ENCODE measurements at places on chromosomes 4 and X. TPM values are rescaled to one million over a fixed set of nuclear protein-coding genes. Genes with fewer than 3 reads are reported as not detected.
A peak's percentile ranks its signal among the peaks of the same experiment; 100 is the strongest.

KCTD8 gene
- total RNA-seq, result not detected

AMTN gene
- total RNA-seq, result not detected

FRG2 gene
- total RNA-seq, result not detected

AREG gene
- total RNA-seq, result 0.95 TPM

ARHGAP4 gene
- total RNA-seq, result 155 TPM

ITM2A gene
- total RNA-seq, result 51.6 TPM

CNKSR2 gene
- 2.4 TPM for total RNA-seq

ERVMER34-1 gene
- total RNA-seq, result not detected

AADAT gene
- total RNA-seq, result not detected

DNA sequence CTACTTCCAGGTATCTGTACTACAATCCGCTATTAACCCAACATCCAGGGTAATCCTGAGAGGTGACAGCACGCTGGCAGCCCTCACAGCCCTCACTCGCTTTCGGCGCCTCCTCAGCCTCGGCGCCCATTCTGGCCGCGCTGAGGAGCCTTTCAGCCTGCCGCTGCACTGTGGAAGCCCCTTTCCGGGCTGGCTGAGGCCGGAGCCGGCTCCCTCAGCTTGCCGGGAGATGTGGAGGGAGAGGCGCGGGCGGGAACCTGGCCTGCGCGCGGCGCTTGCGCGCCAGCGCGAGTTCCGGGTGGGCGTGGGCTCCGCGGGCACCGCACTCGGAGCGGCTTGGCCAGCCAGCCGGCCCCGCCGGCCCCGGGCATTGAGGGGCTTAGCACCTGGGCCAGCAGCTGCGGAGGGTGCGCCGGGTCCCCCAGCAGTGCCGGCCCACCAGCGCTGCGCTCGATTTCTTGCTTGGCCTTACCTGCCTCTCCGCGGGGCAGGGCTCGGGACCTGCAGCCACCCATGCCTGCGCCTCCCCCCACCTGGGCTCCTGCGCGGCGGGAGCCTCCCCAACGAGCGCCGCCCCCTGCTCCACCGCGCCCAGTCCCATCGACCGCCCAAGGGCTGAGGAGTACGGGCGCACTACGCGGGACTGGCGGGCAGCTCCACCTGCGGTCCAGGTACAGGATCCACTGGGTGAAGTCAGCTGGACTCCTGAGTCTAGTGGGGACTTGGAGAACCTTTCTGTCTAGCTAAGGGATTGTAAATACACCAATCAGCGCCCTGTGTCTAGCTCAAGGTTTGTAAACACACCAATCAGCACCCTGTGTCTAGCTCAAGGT, 87.3 kb downstream of the PRSS12 start:
- H3K4me1 ChIP-seq, result no peaks in the 10 kb centered on the region
- no peaks in the 10 kb centered on the region for H3K36me3 ChIP-seq
- peaks cover 20% of the 10 kb centered on the region for H3K27me3 ChIP-seq
- H3K4me3 ChIP-seq, result no peak overlapping the region
- H3K27ac ChIP-seq, result no peak overlapping the region
- no peak for DNase-seq

DNA sequence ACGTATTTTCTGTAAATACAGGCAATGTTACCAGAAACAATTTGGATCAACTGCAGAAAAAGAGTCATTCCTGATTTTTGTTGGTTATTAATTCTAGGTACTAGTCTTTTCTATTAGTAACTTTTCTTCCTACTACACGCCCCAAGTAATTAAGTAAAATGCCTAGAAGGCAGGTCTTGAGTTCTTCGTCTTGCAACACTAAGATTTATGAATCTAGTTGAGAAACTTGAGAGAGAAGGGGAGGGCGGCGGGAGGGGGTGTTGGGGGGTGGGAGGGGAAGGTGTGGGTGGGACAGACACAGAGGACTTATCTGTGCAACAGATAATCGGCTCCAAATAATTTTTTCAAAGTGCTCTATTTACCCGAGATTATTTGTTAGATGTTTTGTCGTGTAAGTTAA, 3.0 kb downstream of the RAP2C start:
- H3K27me3 ChIP-seq, result peaks cover 1% of the 10 kb centered on the region
- peak overlapping the region; percentile 87 for H3K27ac ChIP-seq
- no peak for DNase-seq
- H3K36me3 ChIP-seq, result peaks cover 11% of the 10 kb centered on the region
- peak overlapping the region; percentile 94 for H3K4me3 ChIP-seq

DNA sequence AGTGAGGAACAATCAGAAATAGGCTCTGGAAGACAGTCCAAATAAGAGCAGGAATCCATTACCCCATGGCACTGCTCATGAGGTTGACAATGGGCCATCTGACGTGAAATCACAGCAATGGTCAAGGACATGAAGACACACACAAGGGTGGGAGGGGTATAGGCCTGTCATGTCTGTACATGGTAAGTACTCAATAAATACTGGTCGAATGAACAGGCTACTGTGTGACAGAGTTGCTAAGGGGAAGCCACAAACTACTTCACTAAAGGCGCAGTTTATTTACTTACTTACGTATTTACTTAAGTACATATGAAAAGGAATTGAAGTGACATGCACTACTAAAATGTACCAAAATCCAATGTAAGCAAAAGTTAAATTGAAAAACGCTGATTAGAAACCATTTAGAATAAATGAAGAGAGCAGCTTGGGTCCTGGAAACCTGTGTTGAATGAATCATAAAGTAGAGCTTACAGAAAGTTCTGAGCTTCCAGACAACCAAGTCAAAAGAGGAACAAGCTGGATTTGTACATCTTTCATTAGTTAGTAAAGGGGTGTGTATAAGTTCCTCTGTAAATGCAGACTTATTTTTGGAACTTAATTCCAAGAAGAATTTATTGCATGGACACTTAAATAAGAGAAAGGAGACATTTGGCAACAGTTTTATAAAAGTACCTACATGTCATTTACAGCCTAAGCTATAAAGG, 32.7 kb downstream of the ALPK1 start:
- no peak for DNase-seq
- no peak overlapping the region for H3K27ac ChIP-seq
- H3K27me3 ChIP-seq, result no peaks in the 10 kb centered on the region

DNA sequence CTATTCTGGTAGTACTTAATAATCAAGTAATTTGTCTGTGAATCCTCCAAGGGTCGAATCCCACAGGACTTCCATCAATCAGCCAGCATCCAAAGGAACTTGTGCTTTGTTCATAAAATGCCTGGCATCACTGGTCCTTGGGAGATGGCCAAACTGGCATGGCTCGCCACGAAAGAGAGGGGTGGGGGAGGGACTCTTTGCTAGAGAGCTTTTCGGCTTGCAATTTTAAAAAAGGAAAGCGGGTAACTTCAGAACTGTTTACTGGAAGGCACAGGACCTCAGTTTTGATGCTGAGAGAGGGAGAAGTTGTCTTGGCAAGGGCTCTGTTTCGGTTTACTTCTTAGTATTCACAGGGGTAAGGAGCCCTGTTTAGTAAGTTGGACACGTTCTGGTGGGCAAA, 79.4 kb upstream of the FHL1 start:
- no peak for DNase-seq
- H3K36me3 ChIP-seq, result no peaks in the 10 kb centered on the region
- H3K27ac ChIP-seq, result no peak overlapping the region
- H3K4me1 ChIP-seq, result peaks cover 13% of the 10 kb centered on the region

- H3K4me3 ChIP-seq, result no peak overlapping the region
- no peaks in the 10 kb centered on the region for H3K27me3 ChIP-seq
- DNase-seq, result no peak
- no peaks in the 10 kb centered on the region for H3K36me3 ChIP-seq
- H3K27ac ChIP-seq, result no peak overlapping the region
- no peaks in the 10 kb centered on the region for H3K4me1 ChIP-seq
Measured at GRCh38 chrX:21565025-21565424, 93.1 kb downstream of the KLHL34 start.

DNA sequence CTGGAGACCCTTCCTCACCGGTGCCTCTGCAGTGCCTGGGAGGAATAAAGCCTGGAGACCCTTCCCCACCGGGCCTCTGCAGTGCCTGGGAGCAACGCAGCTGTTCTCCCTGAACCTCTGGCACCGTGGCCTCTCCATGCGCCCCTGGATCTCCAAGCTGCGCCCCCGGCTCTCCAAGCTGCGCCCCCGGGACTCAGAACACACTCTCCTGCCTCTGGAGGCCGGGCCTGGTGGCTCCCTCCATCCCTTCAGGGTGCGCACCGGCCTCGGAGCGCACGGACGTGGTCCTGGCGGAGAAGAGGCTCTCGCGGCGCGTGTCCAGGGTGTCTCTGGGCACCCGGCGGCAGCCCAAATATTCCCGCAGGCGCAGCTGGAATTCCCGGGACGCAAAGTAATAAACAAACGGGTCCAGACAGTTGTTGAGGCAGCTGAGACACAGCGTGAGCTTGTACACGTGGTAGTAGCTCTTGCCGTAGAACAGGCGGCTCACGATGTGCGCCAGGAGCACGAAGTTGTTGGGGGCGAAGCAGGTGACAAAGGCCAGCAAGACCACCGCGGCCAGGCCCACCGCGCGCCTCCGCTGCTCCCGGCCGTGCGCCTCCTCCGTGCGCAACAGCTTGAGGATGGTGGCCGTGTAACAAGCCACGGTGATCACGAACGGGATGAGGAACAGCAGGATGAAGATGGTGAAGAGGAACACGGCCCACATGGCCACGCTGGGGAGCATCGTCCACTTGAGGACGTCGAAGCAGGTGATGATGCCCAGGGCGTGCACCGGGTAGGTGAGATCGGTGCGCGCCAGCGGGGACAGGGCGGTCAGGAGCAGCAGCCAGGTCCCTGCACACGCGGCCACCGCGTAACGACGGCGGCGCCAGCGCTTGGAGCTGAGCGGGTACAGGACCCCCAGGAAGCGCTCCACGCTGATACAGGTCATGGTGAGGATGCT, 12.8 kb upstream of the ASMTL start:
- no peaks in the 10 kb centered on the region for H3K27me3 ChIP-seq
- H3K27ac ChIP-seq, result peak overlapping the region; percentile 98
- no peak for DNase-seq
- peaks cover 63% of the 10 kb centered on the region for H3K4me1 ChIP-seq
- no peaks in the 10 kb centered on the region for H3K36me3 ChIP-seq

- no peaks in the 10 kb centered on the region for H3K36me3 ChIP-seq
- H3K27me3 ChIP-seq, result no peaks in the 10 kb centered on the region
- H3K4me1 ChIP-seq, result no peaks in the 10 kb centered on the region
Measured at GRCh38 chr4:122890147-122890795, 32.1 kb downstream of the NUDT6 start.

- H3K27me3 ChIP-seq, result no peaks in the 10 kb centered on the region
- H3K4me3 ChIP-seq, result peak overlapping the region; percentile 44
- H3K36me3 ChIP-seq, result peaks cover 7% of the 10 kb centered on the region
- H3K27ac ChIP-seq, result no peak overlapping the region
Measured at GRCh38 chr4:121252224-121252806, 88.2 kb upstream of the TNIP3 start.

DNA sequence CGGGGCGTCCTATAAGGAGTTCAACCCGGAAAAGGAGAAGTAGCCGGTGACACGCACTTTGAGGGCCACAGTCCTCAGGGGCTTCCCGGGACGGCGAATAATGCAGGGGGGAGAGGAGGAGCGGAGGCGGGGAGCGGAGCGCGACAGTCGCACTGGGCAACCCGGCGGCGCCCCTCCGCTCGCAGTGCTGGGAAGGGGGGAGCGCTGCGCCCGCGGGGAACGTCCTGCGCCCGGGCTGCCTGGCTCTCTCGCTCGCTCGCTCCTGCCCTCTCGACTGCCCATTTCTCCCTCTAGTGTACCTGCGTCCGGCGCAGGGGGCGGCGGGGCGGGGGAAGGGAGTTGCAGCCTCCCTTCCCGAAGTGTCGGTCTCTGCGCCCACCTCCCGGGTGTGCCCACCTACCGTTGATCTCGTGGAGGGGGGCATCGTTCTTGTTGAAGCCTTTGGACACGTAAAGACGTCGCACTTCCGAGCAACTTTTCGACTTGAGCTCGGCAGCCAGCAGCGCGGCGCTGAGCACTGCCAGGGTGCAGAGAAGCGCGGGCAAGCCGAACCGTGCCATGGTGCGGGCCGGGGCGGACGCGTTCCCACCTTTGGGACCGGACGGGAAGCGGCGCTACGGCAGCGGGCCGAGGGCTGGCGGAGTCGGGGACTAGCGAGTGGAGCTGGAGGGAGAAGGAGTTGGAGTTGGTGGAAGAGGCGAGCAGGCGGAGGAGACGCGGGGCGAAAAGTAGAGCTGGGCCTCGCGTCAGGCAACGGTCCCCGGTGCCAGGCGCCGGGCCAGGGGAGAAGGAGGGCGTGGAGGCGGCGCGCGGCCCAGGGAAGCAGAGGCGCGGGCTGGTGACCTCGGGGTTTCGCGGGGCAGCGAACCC, 648 bp downstream of the GPC4 start:
- no peak overlapping the region for H3K27ac ChIP-seq
- no peak overlapping the region for H3K4me3 ChIP-seq
- no peak for DNase-seq

- H3K36me3 ChIP-seq, result no peaks in the 10 kb centered on the region
- no peak for DNase-seq
- H3K27ac ChIP-seq, result no peak overlapping the region
- no peaks in the 10 kb centered on the region for H3K4me1 ChIP-seq
Measured at GRCh38 chrX:118773782-118774181, 46.4 kb downstream of the IL13RA1 start.

- no peak overlapping the region for H3K4me3 ChIP-seq
- H3K27me3 ChIP-seq, result no peaks in the 10 kb centered on the region
- no peak overlapping the region for H3K27ac ChIP-seq
- no peaks in the 10 kb centered on the region for H3K4me1 ChIP-seq
- DNase-seq, result no peak
- peaks cover 2% of the 10 kb centered on the region for H3K36me3 ChIP-seq
Measured at GRCh38 chr4:178056996-178057395, 614.8 kb upstream of the AGA start.

DNA sequence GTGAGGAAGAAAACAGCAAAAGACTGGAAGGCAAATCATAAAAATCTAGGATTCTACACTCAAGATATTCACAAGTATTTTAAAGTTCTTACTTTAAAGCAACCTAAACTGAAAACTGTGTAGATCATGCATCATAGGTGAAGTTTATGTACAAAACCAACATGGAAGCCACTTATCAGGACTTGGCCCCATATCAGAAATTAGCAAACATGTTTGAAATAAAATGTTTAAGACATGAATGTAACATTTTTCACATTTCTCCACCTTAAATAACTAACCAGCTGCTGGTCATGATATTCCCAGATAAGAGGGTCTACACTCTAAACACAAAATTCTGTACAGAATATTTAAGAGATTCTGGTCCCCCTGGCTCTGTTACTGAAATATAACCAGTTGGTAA, 38.5 kb downstream of the APBB2 start:
- H3K27me3 ChIP-seq, result no peaks in the 10 kb centered on the region
- DNase-seq, result no peak
- H3K36me3 ChIP-seq, result no peaks in the 10 kb centered on the region
- no peak overlapping the region for H3K27ac ChIP-seq
- H3K4me3 ChIP-seq, result no peak overlapping the region

DNA sequence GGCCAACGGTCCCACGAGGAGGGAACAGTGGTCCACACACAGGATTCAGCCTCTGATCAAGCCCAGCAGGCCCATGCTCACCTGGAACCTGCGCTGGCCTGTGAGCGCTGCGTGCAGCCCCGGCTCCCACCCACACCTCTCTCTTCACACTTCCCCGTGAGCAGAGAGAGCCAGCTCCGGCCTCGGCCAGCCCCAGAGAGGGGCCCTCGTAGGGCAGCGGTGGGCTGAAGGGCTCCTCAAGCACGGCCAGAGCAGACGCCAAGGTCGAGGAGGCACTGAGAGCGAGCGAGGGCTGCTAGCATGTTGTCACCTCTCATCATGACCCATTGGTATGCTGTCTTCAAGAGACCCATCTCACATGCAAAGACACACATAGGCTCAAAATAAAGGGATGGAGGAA, 83.0 kb upstream of the FMR1 start:
- H3K27ac ChIP-seq, result no peak overlapping the region
- no peak overlapping the region for H3K4me3 ChIP-seq
- no peaks in the 10 kb centered on the region for H3K4me1 ChIP-seq
- peaks cover 4% of the 10 kb centered on the region for H3K27me3 ChIP-seq
- peaks cover 5% of the 10 kb centered on the region for H3K36me3 ChIP-seq

- H3K4me1 ChIP-seq, result no peaks in the 10 kb centered on the region
- no peak for DNase-seq
- H3K27me3 ChIP-seq, result peaks cover 14% of the 10 kb centered on the region
- H3K36me3 ChIP-seq, result no peaks in the 10 kb centered on the region
- no peak overlapping the region for H3K27ac ChIP-seq
- H3K4me3 ChIP-seq, result no peak overlapping the region
Measured at GRCh38 chr4:10260777-10261176, 144.2 kb upstream of the WDR1 start.
